ENCODE measurements at places on chromosomes 2 and 18.

GRCh38 chr2:143807192-143807591, 678.0 kb downstream of the ARHGAP15 start:
- no peak for DNase-seq

GRCh38 chr18:8660316-8660715, 45.0 kb upstream of the MTCL1 start:
- DNase-seq: no peak

GRCh38 chr2:62199392-62200125, 3.6 kb downstream of the B3GNT2 start:
- DNase-seq: no peak

DNA sequence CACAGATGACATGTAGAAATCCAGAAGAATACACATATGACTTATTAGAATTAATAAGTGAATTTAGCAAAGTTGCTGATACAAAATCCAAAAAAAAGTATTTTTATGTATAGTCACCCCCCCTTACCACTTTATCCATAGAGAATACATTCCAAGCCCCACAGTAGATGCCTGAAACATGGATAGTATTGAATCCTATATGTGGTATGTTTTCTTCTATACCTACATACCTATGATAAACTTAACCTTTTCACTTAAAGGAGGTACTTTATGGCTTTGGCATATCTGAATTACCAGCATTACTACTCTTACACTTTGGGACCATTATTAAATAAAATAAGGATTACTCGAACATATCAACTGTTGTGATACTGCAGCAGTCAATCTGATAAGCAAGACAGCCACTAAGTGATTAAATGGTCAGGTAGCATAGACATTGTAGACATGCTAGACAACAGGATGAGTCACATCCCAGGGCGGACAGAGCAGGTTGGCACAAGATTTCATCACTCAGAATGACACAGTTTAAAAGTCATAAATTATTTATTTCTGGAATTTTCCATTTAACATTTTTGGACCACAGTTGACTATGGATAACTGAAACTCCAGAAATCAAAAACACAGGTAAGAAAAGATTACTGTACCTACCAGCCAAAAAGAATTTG, 208.2 kb upstream of the CHAC2 start:
- no peak for DNase-seq

DNA sequence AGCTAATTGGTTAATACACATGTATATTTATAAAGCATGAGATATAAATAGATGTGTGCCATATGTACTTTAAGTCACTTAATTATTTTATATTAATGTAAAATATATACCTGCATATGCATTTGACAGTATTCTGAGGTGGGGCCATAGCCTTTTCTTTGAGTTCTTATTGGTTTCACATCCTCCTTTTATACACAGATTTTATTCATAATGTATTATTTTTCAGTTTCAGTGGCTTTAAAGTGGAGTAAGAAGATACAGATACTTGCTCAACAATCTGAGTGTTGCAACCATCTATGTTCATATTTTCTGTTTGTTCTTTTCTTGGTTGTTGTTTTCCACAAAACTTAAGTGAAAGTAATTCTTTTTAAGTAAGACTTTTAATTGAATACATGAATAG, 436.5 kb downstream of the RND3 start:
- no peak for DNase-seq

DNA sequence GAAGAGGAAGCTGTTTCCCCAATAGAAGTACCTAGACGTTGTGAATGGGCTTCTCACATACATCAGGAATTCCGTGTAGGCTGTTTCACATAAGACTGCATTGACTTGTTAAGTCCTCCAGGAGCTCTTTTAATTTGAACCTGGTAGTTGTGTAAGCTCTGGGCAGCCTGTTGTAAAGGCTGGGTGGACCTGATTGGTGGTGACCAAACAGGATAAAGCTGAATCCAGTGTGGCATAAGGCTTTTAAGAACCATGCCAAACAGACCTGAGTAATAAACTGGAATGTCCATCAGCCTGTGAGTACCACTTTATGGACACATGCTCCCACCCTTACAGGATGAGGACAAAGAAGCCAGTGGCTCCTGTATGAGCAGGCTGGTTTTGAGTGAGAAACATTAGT, 24.1 kb downstream of the RMND5A start:
- DNase-seq: no peak

DNA sequence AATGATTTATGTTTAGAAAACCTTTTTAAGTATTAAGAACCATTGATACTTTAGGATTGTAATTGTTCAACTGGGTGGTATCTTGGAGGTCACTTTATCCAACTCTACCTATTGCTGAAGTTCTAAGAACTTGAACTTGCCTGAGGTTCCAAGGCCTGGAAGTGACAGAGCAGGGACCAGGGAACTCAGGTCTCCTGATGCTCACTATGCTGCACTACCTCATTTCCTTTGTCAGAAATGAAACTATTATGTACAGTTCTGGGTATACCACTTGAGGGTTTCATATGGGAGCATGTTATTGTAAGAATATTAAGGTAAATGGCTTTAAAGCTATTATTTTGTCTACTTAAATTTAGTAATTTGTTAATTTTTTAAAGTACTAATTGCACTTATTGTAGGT, 3.0 kb downstream of the MBD5 start:
- no peak for DNase-seq
